Fibroblast of the aortic adventitia (primary cell): ENCODE measurements at places on chromosomes 12 and 14.

DNA sequence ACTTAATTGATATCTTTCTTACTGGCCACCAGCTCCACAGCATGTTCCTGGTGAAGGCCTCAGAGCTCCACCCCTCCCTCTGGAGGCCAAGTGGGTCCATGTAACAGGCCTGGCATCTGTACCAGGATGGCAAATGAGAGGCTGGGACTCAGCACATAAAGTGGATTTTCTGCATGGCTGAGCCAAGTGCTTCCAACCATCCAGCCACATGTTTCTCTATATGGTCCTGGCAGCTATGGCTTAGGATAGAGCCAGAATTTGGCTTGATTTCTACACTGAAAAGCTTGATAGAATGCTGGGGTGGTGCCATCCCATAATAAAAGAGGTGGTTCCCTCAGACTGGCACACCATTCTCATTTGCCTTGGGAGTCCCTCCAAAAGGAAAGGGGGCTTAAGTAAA is 94.1 kb downstream of the PAX9 start:
- no peak for DNase-seq

DNA sequence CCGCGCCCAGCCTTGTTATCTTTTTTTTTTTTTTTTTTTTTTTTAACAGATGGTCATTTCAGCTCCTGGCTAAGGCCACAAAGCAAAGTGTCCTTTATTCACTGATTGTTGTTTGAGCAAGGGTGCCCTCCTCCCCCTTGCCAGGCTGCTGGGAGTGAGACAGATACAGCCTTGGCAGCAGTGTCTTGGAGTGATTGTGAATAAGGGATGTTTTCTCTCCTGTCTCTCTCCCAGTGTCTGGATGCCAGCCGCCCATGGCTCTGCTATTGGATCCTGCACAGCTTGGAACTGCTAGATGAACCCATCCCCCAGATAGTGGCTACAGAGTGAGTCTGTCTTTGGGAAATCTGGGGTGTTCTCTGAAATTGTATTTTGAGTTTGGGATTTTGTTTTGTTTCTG is 28.7 kb downstream of the FNTB start:
- DNase-seq, result no peak

DNA sequence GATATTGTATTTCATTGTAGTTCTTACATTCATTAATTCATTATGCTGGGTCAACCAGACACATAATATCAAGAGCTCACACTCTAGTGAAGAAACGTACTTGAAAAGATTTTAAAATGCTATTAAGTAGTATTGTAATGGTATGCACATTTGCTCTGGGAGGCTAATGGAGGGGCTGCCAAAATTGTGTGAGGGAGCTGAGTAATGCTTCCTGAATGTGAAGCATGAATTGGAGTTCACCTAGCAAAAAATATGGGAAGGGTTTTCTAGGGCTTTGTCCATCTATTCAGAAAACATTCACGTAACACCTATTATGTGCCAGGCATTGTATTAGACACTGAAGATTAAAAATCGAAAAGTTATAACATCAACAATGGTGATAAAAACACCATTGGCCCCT is 403.8 kb upstream of the PDE3A start:
- DNase-seq, result peak; percentile 73

DNA sequence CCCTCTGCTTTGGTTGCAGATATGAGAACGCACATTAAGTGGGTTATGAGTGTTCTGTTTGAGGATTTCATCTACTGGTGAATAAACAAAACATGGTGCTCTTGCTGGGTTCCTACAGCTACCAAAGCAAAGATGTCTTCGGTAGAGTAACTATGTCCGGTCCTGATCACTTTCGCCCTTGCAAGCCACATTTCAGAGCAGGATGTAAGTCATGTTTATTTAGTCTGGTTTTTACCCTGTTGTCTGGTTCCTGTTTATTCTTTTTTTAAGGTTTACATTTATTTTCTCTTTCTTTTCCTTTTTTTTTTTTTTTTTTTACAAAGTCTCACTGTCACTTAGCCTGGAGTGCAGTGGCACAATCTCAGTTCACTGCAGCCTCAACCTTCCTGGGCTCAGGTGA is 99.2 kb downstream of the VEZT start:
- DNase-seq, result no peak

- DNase-seq, result peak; percentile 42
These were observed 96.9 kb downstream of the HELB start for GRCh38 chr12:66398931-66399910.

DNA sequence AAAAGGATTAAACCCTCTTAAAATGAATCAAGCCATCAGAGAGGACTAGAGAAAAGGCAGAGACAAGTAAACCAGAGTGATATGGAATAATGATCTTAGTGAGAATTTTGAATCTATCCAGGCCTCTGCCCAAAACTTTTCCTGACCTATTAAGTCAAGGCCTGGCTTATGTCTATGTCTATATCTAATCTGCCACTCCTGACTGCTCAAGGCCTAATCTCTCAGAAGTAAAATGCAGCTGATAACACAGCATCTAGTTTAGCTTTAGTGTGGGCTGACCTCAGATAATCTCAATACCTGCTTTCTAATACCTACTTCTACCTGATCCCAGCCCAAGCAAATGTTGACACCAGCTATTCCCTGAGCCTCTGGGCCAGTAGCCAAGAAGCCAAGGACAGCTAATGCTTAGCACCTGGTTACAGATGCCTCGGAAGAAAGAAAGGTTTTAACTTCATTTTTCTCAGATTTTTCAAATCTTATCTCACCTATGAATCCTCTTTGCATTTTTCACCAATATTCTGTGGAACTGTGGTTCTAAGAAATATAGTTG is 1472.5 kb upstream of the SEL1L start:
- DNase-seq, result no peak

GRCh38 chr12:108831309-108831991 is 25.9 kb downstream of the SSH1 start:
- no peak for DNase-seq

DNA sequence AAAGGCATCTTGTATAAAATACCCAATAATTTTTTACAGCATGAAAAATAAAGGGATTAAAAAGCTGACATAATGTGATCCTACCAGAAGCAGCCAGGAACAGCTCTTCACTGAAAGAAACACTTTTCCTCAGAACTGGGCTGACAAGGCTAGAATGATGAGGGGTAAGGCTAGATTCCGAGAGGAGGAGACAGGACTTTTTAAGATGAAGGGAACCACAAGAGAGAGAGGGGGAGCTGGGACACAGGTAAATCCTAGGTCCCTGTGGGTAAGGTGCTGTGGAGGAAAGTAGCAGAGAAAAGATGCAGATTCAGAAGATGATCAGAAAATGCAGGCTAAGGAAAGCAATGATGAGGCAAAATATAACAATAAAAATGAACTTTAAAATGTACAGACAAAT is 29.5 kb downstream of the C2CD5 start:
- DNase-seq, result no peak

DNA sequence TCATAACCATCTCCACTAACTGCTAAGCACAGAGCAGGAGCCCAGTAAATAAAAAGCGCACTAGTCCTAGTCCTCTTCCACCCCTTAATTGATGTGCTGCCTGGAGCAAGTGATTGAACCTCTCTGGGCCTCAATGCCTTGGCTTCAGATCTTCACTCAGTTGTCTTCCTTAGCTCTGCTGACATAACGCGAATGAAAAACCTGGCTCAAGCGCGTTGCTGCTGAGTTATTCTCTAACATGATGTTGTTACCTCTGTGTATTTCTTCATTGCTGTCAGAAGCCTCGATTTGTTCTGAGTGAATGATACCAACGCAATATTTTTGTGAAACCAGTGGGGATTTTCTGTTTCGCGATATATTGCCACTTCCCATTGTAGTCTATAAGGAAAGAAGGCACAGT is 185.1 kb upstream of the CCND2 start:
- no peak for DNase-seq

- DNase-seq, result peak; percentile 16
These were observed 199.9 kb upstream of the FOXN3 start for GRCh38 chr14:89616852-89617341.

DNA sequence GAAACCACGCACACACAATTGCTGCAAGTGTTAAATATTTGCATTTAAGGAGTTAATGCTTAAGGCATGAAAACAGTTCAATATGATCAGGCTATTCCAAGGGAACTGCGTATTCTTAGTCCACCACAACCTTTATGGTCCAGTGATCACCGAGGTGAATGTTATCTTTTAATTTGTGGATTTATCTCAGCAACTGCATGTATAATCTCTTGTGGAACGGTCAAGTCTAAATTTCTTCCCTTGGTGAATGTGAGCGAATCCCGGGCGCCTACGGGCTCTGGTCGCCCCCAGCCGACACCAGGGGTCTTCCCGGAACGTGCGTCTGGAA is 999 bp upstream of the AK7 start:
- DNase-seq, result peak; percentile 2
